Amniotic stem cell (primary cell): ENCODE measurements at places on chromosomes 2 and 18.

DNA sequence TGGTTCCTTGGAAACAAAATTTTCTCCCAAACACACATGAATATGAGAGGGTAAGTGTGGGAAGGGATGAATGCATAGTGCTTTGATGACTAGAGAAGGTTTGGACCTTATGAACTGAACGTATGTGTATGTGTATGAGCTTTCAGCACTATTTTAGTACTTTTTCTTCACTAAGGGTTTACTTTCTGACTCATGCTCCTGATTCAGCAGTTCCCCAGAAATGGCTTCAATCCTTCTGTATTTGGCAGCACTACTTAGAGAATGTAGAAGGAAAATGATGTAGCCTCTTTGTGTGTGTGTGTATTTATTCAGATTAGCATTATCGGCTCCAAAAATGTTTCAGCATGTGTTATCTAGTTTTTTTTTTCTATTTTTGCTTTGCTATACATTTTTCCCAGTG lies 22.2 kb downstream of the KCNJ3 start:
- DNase-seq, result no peak

DNA sequence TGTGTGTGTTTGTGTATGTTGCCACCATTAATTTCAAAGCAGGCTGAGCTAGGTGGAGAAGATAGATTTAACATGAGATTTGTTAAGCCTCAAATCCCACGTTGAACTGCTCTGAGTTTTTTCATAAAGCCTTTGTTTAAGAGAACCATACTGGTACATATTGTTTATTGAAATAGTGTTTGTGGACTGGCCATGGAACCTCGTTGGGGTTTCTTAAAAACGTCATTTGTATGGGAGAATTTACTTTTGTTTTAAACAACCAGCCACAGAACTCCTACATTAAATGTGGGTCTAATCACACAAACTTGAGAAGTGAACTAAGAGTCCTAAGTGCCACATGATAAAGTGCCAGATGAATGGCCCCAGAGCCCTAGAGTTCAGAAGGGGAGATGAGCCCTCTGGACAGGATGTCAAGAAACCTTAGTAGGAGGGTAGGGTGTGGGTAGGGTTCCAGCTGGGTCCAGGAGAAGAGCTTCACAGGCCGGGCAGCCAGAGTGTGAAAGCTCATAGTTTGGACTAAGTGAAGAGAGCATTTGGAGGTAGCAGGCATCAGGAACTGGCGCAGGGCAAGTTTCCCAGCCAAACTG lies 120.6 kb upstream of the EML6 start:
- DNase-seq, result no peak

DNA sequence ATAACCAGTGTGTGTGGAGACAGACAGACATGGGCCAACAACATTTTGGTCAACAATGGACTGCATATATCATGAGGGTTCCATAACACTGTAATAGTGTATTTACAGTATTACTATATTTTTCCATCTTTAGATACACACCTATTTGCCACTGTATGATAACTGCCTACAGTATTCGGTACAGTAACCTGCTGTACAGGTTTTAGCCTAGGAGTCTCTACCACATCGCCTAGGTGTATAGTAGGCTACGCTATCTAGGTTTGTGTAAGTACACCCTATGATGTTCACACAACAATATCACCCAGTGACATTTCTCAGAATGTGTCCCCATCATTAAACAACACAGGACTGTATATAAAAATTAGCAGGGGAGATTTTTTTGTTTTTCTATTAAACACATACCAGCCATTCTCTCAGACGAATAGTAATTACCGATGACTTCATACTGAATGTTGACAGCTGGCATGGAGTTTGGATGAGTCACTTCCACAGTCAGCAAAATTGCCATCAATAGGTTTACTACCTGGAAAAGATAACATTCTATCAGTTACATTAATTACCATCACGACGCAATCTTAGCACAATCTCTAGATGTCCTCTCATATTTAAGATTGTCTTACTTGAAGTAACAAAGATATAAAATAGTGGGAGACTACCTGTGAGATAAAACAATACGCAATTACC lies 10.8 kb downstream of the LAPTM4A start:
- no peak for DNase-seq

GRCh38 chr2:226943862-226944620 lies 108.2 kb downstream of the RHBDD1 start:
- no peak for DNase-seq

DNA sequence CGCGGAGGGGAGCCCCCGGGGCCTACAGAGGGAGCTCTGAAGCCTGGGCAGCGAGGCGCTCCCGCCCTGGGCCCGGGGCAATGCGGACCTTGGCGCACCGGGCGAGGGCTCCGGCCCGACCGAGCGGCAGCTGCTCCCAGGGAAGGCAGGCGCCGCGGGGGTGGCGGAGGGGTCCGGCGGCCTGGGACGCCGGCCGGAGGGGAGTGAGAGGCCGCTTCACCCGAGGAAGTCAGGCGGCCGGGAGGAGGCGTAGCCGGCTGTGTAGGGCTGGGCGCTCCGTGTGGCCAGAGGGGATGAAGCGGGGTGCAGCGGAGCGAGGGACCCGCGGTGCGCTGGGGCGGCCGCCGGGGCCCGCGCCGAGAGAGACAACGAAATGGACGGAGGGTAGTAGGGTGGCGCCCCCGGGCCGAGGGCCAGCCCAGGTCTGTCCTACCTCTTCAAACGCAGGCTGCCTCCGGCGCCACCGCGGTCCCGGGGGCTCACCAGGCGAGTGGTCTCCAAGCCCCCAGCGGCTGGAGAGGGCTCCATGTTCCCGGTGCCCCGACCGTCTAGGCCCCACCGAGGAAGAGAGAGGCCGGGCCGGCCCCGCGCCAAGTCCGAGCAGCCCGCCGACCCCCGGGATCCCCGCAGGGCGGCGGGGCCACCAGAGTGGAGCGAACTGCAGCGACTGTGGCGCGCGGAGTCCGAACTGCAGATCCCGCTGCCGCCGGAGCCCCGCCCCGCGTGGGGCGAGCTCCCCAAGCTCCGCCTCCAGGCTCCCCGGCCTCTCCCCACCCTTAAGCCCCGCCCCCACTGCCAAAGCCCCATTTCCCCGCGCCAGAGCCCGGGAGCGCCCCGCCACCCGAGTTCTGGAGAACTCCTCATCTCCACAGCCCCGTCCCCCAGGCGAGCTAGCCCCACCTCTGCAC lies at the start of gene SLC30A3:
SLC30A3 (minus strand) TSS at position 669 of the 908 bp plus-strand sequence; CDS start at position 528, 141 bp downstream.
- DNase-seq, result no peak
